ENCODE measurements at places on chromosomes 1 and 21.
A peak's percentile ranks its signal among the peaks of the same experiment; 100 is the strongest.

DNA sequence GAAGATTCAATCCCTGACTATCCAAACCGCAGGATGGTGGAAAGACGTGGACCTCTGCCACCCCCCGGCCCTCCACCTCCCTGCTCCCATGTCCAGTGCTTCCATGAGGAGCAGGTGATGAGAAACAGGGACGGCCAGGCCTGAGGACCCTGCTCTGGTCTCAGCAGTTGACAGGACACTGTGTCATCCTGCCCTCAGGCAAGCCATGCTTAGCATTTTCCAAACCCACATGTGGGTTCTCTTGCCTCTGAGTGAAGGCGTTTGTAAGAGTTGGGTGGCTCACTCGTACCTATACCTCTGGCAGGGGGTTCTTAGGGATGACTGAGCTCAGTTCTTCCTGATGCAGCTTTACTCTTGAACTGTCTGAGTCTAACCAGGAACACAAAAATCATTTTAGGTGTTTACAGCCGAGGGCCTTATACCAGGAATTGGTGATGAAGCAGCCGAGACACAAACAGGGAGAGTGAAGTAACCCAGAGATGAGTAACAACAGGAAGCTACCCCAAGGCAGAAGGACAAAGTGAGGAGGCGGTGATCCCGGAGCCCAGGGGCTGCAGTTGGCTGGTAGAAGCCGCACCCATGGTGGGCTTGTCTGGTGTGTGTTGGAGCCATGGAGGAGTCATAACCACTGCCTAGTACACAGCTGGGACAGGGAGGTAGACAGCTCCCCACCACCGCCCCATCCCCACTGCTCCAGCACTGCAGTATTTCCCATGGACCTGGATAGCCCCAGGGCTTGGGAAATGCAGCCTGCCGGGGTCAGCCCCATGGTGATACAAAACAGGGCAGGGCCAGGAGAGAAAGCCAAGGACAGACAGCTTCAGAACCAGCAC lies 21.4 kb downstream of the MYBPH start:
- no peak for DNase-seq

- DNase-seq = no peak
Observed at GRCh38 chr21:24093032-24093431, 1514.2 kb downstream of the MRPL39 start.

DNA sequence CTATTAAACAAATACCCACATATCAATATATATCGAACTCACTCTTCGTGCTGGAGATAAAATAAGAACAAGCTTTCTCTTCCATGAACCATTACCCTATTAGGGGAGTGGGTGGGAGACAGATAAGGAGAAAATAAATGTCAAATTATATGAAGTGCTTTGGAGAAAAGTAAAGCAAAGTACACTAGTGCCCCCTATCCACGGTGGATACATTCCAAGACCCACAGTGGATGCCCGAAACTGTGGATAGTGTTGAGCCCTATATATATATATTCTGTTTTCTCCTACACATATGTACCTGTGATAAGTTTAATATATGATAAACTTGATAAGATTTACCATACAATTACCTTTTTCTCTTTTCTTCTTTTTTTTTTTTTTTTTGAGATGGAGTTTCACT lies 54.6 kb downstream of the FH start:
- DNase-seq = no peak

DNA sequence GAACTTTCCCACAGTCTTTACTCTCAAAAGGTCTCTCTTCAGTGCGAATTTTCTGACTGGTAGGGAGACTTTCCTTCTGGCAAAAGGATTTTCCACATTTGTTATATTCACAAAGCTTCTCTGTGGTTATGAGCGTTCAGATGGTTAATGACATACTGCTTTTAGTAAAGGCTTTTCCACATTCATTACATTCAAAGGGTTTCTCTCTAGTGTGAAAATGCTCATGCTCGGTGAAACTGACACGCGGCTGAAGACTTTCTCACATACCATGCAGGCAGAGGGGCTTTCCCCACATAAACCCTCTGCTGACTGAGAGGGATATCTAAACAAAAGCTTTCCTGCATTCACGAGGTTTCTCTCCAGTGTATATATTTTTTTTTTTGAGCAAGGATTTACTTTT lies 9.9 kb upstream of the KLF18 start:
- no peak for DNase-seq

GRCh38 chr1:243475966-243476365 lies 220.1 kb downstream of the SDCCAG8 start:
- peak; percentile 76 for DNase-seq

DNA sequence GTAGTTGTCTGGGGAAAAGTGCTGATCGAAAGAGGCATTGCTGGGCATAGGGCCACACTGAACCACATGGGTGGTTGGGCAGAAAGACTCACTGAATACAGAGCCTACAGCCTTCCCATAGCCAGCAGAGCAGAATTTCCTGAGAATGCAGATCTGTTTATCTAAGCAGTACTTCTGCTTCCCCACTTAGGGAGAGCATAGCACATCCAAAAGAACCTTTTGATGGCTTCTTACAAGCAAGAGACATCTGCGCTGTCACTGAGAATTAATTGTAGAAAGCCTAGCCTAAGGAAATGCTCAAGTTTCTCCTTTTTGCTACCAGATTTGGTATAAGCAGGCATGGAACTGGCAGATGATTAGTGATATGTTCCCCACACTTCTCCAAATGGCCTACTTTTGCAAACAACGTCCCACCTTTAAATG lies 13.0 kb upstream of the KLHDC8A start:
- DNase-seq = no peak

- DNase-seq = no peak
Observed at GRCh38 chr1:212213784-212214183, 71.4 kb upstream of the PPP2R5A start.

DNA sequence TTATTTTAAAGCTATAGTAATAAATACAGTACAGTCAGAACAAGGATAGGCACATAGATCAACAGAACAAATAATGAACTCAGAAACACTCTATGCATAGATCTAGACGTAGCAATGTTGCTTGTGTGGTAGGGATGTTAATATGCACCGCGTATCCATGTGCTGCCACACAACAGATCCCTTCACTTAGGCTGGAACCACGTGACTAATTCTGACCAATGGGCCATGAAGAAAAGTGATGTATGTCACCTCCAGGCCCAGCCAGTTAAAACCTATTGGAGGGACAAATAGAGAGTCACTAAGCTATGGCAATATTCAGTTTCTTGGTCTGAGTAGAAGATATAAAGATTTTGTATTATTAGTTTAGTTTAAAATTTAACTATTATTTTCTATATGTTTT lies 91.4 kb downstream of the ADAMTS1 start:
- no peak for DNase-seq

GRCh38 chr1:115669002-115669673 lies 27.4 kb downstream of the VANGL1 start:
- no peak for DNase-seq

GRCh38 chr1:29550119-29550841 lies 314.0 kb downstream of the PTPRU start:
- no peak for DNase-seq

- no peak for DNase-seq
Observed at GRCh38 chr21:32364796-32365195, 28.0 kb downstream of the URB1 start.

DNA sequence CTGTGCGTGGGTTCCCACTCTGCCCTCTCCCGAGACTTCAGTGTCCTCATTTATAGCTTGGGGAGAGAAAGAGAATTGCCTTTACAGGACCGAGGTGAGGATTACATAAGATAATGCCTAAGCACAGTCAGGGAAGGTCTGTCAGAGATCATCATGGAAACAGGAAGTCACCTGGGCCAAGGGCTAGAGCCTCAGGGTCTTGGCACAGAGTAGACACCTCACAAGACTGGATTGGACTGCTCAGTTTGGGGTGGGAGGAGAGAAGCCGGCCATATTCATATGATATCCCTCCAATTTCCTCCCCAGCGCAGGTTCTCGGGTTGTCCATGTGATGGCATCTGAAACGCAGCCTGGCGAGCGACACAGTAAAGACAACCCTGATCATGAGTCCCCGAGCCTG lies 3.8 kb downstream of the CNR2 start:
- DNase-seq = no peak

- no peak for DNase-seq
Observed at GRCh38 chr1:67892476-67893125, 59.3 kb upstream of the GNG12 start.

DNA sequence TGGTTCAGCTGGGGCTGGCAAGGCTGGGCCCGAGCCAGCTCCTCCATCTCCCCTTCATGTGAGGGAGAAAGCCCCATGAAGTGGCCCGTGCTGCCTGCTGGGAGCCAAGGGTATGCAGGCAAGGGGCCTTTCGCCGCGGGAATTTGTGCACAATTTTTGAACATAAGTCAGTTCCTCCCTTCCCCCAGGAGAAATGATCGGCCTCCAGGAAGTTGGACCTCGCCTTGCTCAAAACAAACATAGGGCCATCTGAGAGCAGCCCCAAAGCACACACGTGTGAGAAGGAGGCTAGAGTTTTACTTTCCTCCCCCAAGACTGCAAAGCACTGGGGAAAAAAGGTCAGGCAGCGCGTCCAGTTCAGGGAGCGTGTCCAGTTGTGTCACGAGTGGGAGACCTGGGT lies 64.7 kb downstream of the PRDM16 start:
- no peak for DNase-seq

DNA sequence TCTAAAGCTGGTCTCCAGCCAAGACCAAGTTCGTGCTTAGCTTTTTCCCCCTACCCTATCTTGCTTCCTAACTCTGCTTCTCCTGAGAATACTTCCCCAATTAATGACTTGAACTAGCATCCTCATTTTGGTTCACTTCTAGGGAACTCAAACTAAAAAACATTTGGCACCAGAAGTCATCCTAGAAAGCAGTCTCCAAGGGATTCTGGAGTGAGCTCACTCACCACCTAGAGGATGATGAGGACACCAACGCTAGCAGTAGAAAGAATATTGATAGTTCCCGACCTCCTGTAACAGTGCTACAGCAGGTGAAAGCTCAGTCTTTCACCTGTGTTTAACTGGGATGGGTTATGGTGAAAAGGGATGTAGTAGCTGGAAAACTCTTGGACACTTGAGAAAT lies 4.7 kb upstream of the PSMB2 start:
- DNase-seq = no peak

All from retina (tissue), 1 donor.